ENCODE measurements at places on chromosomes 1 and 21.
A peak's percentile ranks its signal among the peaks of the same experiment; 100 is the strongest.

DNA sequence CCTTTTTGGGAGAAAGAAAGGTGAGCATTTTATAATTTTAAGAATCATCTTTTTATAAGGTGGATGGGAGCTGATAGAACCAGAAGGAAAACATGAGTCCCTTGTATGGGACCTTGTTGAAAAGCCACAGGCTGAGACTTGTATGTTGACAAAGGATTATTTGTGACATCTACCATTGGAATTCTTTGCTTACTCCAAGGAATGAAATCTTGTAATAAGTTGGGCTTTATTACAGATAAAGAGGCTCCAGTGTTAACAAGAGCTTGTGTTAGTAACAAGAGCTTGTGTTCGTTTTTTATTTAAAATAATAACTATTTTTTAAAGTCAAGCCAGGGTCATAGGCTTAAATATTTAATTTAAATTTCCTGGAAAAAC, 201.1 kb upstream of the CHRM3 start:
- DNase-seq: no peak

DNA sequence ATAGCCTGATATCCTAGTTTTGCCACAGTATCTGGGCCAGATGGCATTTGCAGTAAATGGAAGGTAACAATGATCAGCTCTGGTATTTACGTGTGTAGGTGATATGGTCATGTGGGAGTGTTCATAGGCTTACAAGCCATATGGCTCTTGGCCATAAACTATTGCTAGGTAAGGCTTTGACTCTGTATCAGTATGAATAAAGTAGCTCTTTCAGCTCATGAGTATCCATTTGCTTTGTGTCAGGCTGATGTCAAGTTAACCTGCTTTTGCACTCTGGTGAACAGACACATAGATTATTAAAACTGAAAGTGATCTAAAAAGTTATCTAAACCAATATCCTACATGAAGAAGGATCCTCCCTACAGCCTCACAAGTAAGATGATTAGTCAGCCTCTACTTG, 69.0 kb downstream of the DDR2 start:
- DNase-seq: peak; percentile 47

- DNase-seq: no peak
Measured at GRCh38 chr1:205317311-205317917, 4.1 kb downstream of the NUAK2 start.

- peak; percentile 84 for DNase-seq
Measured at GRCh38 chr1:156892190-156893047, 1.1 kb upstream of the PEAR1 start.

DNA sequence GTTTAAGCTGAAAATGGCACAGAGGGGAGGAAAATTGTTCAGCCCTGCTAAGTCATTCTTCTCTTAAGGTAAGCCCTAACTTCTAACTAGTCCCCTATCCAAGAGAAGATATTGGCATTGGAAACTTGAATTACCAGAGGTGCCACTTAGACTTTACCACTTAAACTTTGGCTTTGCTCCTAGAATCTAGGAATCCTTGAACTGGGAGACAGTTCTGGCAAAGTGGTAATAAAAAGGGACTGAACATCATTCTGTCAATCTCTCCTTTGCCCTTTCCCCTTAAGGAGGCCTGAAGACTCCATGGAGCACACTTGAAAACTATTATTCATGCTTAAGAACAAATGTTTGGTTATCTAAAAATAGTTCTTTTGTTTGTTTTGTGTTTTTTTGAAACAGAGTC, 8.4 kb downstream of the ATP1A4 start:
- DNase-seq: no peak

DNA sequence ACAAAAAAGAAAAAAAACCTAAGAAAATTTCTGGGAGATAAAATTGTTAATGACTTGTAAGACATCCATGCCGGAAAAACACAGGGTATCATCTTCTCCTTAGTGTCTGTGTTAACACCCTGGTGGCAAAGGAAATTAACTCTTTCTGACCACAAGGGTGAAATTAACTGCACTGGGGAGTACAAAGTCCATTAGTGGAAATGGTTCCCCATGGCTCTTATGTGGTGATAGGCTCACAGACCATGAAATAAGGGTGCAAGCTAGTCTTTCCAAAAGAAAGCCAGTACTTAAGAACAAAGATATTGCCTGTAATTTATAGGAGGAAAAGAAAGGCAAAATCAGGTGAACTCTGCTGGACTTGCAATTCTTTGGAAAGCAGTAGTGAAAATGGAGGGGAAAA, 185.4 kb downstream of the LRRIQ3 start:
- DNase-seq: no peak

DNA sequence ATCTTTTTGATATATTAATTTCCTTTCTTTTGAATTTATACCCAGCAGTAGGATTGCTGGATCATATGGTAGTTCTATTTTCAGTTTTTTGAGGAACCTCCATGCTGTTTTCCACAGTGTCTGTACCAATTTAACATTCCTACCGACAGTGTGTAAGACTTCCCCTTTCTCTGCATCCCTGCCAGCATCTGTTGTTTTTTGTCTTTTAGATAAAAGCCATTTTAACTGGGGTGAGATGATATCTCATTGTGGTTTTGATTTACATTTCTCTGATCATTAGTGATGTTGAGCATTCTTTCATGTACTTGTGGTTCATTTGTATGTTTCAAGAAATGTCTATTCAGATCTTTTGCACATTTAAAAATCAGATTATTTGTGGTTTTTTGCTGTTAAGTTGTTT, 62.4 kb upstream of the STUM start:
- DNase-seq: no peak

GRCh38 chr21:26739189-26739588, 106.0 kb downstream of the ADAMTS1 start:
- no peak for DNase-seq

- DNase-seq: no peak
Measured at GRCh38 chr1:198096390-198096789, 60.4 kb upstream of the NEK7 start.

DNA sequence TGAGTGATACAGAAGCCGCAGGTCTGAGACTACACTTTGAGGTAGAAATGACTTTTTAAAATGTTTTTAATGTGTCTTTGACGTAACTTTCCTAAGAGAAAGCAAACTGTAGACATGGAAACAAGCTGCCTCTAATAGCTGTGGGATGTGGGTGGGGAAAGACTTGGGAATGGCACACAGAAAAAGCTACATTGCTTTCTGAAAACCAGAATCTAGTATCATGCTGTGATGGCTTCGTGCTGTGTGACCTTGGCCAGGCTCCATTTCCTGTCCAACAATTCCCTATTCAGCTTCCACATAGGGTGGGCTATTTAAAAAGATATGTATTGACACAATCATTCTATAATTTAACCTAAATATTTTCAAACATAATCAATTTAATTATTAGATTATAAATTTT, 909.1 kb downstream of the NCAM2 start:
- no peak for DNase-seq

- DNase-seq: no peak
Measured at GRCh38 chr1:25522031-25522655, 21.3 kb upstream of the LDLRAP1 start.

- no peak for DNase-seq
Measured at GRCh38 chr1:245748646-245749045, 593.9 kb downstream of the KIF26B start.

GRCh38 chr1:117001254-117001927, at the start of gene CD101:
Gene CD101, plus strand, starts transcription at chr1:117001760. Its CDS starts 58 bp downstream, at chr1:117001818.
- DNase-seq: peak; percentile 87

GRCh38 chr1:185537596-185537995, 196.6 kb upstream of the HMCN1 start:
- no peak for DNase-seq

- DNase-seq: no peak
Measured at GRCh38 chr1:36696261-36696940, 213.7 kb upstream of the CSF3R start.

GRCh38 chr21:36910581-36911307, 55.7 kb downstream of the HLCS start:
- DNase-seq: no peak
